ENCODE measurements at places on chromosomes 16 and 17. TPM values are rescaled to one million over a fixed set of nuclear protein-coding genes. Genes with fewer than 3 reads are reported as not detected.

GRCh38 chr16:79764415-79765110 lies 164.0 kb upstream of the MAF start:
- DNase-seq: no peak

GRCh38 chr17:77634710-77635109 lies 323.8 kb upstream of the TNRC6C start:
- no peak for DNase-seq

GRCh38 chr16:24577167-24577566 lies 37.8 kb downstream of the RBBP6 start:
- DNase-seq: no peak

DNA sequence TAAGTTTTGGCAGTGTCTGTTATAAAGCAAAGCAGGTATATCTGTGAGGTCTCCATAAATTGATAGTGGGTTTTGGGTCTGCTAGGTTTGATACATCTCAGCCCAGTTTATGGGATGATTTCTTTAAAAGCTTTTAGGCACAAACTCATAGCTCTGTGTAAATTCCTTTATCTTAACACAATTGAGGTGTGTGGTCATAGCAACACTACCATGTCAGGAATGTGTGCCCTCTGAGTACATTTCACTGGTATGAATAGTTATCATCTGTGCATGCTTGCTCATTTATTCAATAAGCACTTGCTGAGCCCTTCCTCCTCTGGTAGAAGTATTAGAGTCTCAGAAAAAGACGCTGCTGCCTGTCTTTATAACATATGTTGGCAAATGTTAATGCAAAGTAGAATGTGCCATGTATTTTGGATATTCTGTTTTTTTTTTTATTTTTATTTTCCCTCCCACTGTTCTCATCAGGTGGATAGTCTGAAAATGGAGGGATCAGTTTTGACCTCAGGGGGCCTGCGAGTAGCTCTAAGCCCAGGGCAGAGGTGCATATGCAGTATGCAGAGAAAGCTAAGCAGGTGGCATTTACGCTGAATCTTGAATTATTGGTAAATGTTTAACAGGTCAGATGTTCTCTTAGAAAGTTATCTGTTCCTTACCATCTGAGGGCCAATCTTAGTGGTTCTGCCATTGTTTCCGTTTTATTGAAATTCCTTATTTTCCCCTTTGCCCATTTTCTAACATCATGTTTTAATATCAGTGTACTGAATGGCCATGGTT lies 90.7 kb downstream of the WNT3 start:
- DNase-seq: no peak

The TERB1 gene
- polyA plus RNA-seq: not detected

- DNase-seq: no peak
Observed at GRCh38 chr16:65576631-65577030, 454.8 kb upstream of the CDH11 start.

- DNase-seq: peak; percentile 39
Observed at GRCh38 chr17:60435244-60436167, 13.2 kb downstream of the CHCT1 start.

DNA sequence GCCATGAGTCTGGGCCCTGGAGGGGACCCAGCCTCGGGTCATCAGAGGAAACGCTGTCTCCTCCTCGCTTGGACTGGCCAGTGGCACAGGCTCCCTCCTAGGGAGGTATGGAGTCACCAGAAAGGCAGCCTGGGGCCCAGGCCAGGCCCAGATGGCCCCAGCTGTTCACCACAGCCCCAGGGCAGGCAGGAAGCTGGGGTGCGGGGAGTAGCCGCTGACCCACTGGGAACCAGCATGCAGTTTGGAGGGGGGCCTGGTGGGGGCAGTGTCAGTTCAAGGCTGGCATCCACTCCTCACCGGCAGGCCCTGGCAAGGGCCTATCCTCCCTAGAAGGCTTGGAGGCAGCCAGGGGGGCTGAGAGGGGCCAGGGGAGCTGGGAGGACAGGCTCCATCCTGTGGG lies 48.8 kb downstream of the SDK2 start:
- no peak for DNase-seq

- no peak for DNase-seq
Observed at GRCh38 chr16:53224951-53225533, 170.3 kb downstream of the CHD9 start.

The TBC1D3H gene
- polyA plus RNA-seq: not detected

DNA sequence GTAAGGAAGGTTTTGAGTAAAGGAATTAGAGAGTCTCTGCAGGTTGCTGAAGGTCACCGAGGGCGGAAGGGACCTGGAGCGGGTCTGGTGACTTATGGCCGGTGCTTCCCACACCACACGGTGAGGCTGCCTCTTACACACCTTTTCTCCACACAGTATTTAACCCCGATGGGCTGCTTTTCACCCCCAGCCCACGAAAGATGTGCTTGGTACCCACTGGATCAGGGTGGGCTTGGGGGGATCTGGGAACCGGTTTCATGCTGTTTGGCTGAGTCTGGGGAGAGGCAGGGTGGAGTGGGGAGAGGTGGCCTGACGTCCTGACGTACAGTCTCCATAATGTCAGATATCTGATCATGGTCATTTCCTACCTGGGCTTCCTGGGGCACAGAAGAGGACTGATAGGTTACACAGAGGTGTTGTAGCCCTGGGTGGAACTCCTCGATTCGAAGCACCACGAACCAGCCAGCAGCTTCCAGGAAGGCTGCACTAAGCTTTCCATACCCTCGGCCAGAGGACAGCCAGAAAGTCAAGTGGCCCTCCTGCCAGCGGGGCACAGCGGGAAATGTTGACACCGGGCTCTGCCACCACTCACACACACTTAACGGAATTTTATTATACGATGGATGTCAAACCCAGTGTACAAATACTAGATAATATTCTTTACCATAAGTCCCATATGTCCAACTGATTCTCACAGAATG lies 34.0 kb downstream of the OR1D5 start:
- DNase-seq: no peak

DNA sequence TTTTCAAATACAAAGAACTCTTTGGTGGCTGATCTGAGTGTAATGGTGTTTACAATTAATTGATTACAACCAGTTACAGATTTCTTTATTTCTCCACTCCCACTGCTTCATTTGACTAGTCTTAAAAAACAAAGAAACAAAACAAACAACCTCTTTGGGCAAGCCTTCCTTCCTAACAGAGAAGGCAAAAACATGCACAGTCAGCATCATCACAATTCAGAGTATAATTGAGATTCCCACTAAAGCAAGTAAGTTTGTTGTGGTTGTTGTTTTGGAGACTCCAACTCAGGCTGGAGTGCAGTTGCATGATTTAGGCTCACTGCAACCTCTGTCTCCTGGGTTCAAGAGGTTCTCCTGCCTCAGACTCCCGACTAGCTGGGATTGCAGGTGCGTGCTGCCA lies 40.4 kb downstream of the GDPD1 start:
- DNase-seq: no peak

The ZNF385C gene
- 2.6 TPM for polyA plus RNA-seq

DNA sequence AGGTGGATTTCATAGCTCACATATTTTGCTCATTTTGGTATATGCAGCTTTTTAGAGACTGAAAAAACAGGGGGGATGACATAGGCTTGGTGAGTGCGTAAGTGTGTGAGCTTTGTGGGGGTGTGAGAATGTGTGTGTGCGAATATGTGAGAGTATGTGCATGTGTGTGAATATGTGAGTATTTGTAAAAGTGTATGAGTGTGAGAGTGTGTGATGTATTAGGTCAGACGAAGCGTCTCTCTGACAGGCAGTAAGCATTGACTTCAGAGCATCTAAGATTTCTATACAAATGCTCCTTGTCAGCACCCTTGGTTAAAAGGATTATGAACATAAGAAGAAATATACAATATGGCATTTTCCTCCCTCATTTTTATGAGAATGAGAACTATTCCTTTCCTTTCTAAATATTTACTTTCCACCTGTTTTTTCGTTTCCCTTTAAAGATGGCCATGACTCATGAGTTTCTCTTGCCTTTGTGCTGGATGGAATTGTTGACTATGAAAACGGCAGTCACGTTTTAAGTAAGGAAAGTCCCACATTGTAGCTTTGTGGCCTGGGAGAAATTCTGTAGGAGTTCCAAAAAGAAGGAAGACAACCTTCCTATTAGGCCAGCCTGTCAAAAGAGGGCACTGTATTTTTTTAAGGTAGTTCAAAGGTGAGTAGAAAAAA lies 276.4 kb downstream of the FOXL1 start:
- no peak for DNase-seq

The DNAJC7 gene
- 63.6 TPM for polyA plus RNA-seq

DNA sequence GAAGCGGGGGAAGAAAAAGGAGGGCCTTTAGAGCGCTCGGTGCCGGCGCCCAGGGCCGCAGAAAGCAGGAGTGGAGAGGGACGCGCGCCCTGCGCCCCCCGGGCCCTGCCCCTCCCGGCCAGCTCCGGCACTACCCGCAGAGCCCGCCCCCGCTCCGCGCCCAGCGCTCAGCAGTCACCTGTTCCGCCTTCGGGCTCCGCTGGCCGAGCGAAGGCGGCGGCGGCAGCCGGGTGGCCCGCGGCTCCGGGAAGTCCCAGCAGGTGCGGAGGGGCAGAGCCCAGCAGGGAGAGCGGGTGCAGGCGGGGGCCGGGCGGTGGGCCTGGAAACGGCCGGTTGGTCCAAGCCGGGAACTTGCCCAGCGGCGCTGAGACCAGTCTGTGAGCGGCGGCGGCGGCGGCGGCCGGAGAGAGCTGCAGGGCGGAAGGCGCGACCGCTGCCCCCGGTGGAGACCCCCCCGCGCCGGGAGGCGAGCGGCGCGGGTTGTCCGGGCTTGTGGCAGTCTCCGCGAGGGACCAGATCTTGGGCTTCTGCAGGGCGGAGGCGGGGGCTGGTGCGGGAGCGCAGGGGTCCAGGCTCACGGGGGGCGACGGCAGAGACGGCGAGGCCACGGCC lies 2.2 kb downstream of the IRX3 start:
- DNase-seq: peak; percentile 74

GRCh38 chr17:82184761-82185160 lies 27.9 kb downstream of the CCDC57 start:
- no peak for DNase-seq

- DNase-seq: no peak
Observed at GRCh38 chr16:83711069-83711468, 96.7 kb upstream of the HSBP1 start.

GRCh38 chr17:51270636-51271035 lies 10.3 kb downstream of the UTP18 start:
- no peak for DNase-seq

DNA sequence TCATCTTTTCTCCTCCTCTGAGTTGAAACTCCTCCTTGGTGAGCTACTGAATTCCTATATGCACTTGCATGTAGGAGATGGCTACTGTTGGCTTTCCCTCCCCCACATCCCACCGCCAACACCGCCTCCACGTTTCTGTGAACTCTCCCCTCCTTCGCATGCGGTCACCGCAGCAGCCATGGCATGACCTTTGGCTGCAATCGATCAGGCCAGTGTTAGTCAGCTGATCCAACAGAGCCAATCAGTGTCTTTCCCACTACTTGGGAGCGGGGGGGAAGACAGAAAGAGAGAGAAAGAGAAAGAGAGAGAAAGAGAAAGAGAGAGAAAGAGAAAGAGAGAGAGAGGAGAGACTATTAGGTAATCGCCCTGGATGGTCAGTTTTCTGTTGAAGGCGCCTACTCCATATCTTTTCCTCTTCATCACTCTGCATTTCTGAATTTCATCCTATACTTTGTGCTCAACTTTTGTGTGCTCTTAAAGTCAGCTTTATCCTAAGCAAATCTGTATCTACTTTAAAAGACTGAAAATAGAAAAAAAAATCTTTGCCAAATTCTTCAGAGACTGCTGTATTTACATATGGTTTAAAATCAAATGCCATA lies 22.7 kb downstream of the ASGR1 start:
- no peak for DNase-seq

DNA sequence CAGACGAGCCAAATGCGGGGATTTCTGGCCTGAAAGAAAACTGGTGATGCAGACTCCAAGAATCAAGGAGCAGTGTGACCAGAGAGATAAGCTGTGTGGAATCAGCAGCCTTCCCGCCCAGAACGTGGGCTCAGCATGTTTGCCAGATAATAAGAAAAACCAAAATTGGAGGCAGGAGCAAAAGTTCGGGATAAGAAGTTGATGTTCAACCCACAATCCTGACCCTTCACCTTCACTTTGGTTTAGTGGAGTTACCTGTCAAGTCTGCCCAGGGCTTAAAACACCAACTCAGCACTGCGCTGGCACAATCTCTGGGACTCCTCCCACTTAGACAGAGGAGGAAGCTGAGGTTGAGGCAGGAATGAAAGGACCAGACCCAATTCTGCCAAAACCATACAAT lies 3.1 kb downstream of the SLC43A2 start:
- DNase-seq: no peak

DNA sequence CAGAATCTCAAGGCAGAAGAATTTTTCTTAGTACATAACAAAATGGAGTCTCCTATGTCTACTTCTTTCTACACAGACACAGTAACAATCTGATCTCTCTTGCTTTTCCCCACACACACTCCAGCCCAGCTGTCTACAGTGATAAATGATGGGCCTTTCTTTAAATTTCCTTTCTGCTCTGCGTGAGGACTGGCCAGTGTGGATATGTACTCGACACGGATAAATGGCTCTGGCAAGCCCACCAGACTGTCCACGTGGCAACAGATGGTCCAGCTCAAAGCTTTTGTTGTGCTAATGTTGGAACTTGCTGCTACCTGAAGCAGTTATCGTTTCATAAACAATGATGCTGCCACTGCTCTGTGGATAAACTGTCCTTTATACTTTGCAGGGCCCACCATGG lies 410.7 kb downstream of the TMEM114 start:
- no peak for DNase-seq

DNA sequence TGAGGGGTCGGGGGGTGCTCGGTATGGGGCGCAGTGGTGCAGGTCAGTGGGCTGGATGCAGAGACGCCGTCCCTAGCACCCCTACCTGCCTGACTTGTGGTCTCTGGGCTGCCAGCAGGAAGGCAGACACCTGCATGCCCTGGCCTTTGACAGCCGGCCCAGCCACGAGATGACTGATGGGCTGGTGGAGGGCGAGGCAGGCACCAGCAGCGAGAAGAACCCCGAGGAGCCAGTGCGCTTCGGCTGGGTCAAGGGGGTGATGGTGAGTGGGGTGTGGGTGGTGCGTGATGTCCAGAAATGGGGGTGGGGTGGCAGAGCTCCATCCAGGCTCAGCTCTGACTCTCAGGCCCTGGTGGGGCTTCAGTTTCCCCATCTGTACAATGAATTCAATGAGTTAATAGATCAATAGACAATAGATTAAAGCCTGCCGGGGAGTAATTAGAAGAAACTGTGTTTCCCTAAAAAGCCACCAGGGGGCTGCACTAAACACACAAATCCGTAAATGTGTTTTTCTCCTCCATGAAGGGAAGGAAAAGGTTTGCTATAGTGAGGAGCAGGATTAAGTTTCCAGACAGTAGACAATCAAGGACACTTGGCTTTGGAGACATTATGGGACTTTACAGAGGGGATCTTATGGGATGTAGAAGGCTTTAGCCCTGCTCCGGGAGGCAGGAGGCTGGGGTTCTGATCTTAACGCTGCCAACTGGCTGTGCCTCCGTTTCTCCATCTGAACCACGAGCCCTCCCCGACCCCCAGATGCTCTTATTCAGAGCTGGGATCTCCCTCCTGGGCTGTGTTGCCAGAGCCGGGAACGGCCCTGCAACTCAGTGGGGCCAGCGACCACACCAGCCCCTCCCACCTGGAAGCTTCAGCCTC lies 2.2 kb downstream of the SLC12A3 start:
- DNase-seq: peak; percentile 58

DNA sequence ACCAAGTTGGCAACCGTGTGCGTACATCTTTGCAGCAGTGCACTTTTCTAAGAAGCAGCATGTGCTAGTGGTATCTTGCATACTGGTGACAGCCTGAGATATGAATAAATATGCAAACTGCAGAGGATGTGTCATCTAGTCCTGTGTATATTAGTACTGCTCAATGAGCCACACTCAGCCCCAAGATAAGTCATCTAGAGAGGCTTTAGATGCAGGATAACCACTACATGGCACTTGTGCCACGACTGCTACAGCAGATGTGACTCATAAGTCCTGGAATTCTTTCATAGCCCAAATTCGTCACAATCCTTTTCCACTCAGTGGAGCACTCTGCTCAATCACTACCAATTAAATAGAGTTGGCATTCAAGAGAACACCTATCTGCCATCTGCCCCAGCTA lies 171.5 kb downstream of the AXIN2 start:
- DNase-seq: no peak

All from pancreas (tissue), 10 donors.